ENCODE measurements at places on chromosomes 7 and 10.
A peak's percentile ranks its signal among the peaks of the same experiment; 100 is the strongest.

GRCh38 chr10:21579291-21579690 is 45.3 kb downstream of the MLLT10 start:
- no peak for DNase-seq

DNA sequence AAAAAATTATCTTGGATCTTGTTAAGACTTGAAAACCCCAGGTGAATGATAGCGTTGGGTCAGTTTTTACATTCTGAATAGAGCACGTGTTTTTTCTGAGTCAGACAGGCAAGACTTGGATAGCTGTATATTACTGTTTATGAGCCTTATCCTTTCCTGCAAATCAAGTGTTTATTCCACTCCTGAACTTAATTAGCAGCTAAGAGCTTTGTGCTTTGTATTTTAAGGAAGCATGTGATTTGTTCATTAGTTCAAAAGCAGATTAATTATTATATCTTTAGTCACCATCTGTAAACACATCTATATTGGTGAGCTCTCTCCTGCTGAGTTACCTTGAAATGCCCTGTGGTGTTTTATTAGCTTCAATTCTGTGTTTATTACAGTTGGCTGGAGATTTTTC is 98.6 kb upstream of the PRPS1L1 start:
- DNase-seq: no peak

GRCh38 chr10:93751832-93752231 is 5.9 kb upstream of the LGI1 start:
- DNase-seq: no peak

GRCh38 chr10:73623056-73623455 is 18.2 kb downstream of the MYOZ1 start:
- no peak for DNase-seq

DNA sequence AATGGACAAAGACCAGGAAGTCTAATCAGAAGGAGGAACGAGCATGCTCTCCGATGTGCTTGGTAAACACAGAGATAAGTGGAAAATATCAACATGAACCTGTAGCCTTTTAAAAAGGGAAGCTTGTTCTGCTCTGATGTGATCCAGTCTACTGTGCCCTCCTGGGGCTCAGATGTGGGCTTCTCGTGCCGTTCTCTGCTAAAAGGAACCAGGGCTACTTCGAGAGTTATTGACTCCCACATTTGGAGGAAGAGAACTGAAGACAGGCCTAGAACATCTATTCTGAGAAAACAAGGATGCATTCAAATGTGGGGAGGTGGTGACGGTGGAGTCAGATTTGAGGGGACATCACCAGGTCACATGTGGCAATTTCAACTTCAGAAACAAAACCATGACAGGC is 325.4 kb downstream of the GLRX3 start:
- DNase-seq: no peak

DNA sequence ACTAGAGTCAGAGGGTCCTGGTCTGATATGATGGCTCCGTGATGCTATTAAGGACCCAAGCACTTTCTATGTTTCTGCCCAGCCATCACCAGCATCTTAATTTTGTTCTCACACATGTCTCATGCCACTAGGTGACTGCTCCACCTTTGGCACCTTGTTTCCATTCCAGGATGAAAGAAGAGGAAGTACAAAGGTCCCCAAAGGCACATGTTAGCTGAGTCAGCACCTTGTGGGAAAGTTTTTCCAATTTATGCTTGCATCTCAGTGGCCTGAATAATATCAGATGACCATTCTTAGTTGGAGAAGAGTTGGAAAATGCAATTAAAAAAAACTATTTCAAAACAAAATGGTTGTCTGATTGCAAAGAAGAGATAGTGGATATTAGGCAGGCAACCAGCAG is 341.0 kb upstream of the NPSR1 start:
- DNase-seq: no peak

DNA sequence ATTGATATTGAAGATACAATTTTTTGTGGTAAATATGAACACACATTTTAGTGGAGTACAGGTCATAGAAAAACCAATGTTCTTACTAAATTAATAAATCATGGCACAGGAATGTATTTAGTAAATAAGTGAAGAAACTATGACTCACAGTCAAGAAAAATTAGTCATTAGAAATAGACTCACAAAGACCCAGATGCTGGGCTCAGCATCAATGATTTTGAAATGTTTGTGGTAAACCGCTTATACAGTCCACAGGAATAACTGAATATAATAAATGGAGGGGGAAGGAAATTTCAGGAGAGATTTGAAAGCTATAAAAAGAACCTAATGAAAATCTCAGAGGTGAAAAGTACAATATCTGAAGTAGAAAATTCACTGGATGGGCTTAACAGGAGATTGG is 138.3 kb upstream of the ADCY1 start:
- peak; percentile 30 for DNase-seq
